ENCODE measurements at places on chromosomes 16 and 17.

- DNase-seq: no peak
Measured at GRCh38 chr17:73644145-73645049, at the start of gene SDK2. SDK2 (minus strand) TSS chr17:73644445; CDS start chr17:73644088, 357 bp downstream.

GRCh38 chr16:75007443-75007842 lies 8.6 kb downstream of the ZNRF1 start:
- no peak for DNase-seq

- no peak for DNase-seq
Measured at GRCh38 chr16:4111748-4112696, 4.2 kb downstream of the ADCY9 start.

DNA sequence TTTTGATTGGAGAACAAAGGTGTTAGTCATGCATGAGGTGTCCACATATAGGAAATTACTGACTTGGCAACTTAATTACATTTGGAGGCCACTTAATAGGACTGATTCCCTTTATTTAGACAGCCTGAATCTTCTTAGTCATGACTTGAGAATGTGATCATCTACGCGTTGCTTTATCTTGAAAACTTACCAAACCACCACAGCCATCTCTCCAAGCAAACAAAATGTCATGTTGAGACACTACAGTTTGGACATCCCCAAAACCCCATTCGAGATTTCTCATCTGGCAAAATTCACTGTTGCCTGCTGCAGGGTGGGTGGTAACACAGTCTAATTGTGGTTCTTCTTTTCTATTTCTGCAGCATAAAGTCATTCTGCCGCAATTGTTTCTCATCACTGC lies 176.5 kb upstream of the CDH5 start:
- no peak for DNase-seq

GRCh38 chr17:63222655-63223054 lies 223.5 kb downstream of the CYB561 start:
- DNase-seq: no peak

DNA sequence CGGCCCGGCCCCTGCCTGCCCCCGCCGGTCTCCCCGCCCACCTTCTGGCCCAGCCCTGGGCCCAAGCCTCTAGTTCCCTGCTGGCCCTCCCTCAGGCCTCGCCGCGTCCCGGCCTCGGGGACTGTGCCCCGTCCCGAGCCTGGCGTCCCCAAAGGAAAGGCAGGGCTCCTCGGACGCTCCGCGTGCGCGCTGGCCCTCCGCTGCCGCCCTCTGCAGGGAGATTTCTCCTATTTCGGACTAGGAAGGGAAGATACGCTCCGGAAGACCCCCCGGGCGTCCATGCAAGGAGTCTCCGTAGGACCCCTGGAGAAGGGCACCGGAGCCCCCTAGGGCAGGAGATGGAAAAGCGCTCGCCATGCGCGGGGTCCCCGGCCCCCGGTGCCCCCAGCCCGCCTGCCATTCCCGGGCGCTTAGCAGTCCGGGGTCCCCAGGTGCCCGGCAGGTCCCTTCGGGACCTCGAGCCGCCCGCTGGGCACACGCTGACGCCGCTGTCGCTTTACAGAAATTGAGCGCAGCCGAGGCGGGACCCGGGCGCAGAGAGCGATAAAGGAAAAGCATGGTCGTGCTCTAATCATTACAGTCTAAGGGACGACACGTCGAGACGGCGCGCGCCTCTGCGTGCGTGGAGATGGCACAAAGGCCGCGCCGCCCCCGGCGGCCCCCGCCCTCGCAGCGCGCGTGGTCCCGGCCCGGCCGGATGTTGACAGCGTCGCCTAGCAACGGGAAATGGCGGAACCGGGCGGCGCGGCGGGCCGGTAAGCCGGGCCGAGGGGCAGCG lies at the start of gene CCDC40:
Gene CCDC40 (plus strand): TSS at position 706 of the 778 bp plus-strand sequence. CDS start 21 bp downstream, at position 727.
- DNase-seq: peak; percentile 86

GRCh38 chr17:75819116-75819515 lies 25.1 kb downstream of the UNC13D start:
- no peak for DNase-seq

- DNase-seq: no peak
Measured at GRCh38 chr16:57578521-57579360, 36.3 kb downstream of the ADGRG5 start.

- DNase-seq: no peak
Measured at GRCh38 chr16:68113059-68113761, 28.0 kb downstream of the NFATC3 start.

- DNase-seq: no peak
Measured at GRCh38 chr17:30472238-30472890, 4.8 kb upstream of the GOSR1 start.

GRCh38 chr16:89315791-89316581 lies 98.5 kb downstream of the ZNF778 start:
- DNase-seq: peak; percentile 47

DNA sequence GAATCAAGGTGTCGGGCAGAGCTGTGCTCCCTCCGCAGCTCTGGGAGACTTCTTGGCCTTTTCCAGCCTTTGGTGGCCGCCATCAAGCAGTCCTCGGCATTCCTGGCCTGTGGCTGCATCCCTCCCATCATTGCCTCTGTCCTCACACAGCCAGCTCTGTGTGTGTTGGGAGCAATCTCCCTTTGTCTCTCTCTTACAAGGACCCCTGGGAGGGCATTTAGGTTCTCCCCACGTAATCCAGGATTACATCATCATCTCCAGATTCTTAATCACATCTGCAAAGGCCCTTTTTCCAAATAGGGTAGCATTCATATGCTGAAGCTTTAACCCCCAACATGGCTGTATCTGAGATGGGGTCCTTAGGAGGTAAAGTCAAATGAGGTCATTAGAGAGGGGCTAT lies 4.1 kb upstream of the DNAH17 start:
- no peak for DNase-seq

- no peak for DNase-seq
Measured at GRCh38 chr16:83301971-83302370, 505.8 kb upstream of the HSBP1 start.

DNA sequence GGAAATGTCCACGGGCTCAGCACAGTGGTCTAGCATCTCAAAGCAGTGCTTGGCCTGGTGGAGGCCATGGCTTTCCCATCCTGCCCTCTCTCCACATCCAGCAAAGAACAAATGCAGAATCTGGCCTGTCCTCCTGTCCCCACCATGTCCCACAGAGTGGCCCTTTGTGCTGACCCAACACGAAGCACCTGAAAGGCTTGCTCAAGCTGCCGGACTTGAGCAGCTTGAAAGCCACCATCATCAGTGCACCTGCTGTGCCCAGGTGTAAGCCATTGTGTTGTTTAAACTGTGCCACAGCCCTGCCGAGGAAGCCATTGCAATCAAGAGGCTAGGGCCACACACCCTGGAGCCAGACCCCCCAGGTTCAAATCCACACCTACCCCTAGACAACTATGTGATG lies 115.5 kb downstream of the SOCS1 start:
- DNase-seq: no peak

DNA sequence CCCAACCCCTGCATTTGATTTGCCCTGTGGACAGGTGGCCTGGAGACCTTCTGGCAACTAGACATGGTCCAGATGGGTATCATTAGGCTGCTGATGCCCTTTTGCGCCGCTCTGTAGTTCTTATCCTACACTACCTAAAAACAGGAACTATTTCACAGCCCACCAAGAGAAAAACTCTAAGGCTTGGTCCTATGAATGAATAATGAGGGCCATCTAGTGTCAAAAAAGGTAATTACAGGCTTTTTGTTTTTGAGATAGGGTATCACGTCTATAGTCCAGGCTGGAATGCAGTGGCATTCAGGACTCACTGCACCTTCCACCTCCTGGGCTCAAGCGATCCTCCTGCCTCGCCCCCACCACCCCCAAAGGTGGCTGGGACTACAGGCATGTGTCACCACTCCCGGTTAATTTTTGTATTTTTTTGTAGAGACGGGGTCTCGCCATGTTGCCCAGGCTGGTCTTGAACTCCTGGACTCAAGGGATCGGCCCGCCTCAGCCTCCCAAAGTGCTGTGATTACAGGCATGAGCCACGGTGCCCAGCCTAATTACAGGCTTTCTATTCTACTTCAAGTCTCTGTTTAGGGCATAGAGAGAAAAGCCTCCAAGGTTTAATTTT lies 20.9 kb downstream of the COIL start:
- no peak for DNase-seq

GRCh38 chr16:67150833-67151396 lies at the start of gene B3GNT9:
B3GNT9 (minus strand) TSS chr16:67150998; CDS start chr16:67150485, 513 bp downstream.
- DNase-seq: no peak
